ENCODE measurements at places on chromosomes 2 and 18. TPM values are rescaled to one million over a fixed set of nuclear protein-coding genes. Genes with fewer than 3 reads are reported as not detected.
A peak's percentile ranks its signal among the peaks of the same experiment; 100 is the strongest.

- no peak for DNase-seq
Measured at GRCh38 chr2:162075689-162076132, 1.7 kb upstream of the DPP4 start.

DNA sequence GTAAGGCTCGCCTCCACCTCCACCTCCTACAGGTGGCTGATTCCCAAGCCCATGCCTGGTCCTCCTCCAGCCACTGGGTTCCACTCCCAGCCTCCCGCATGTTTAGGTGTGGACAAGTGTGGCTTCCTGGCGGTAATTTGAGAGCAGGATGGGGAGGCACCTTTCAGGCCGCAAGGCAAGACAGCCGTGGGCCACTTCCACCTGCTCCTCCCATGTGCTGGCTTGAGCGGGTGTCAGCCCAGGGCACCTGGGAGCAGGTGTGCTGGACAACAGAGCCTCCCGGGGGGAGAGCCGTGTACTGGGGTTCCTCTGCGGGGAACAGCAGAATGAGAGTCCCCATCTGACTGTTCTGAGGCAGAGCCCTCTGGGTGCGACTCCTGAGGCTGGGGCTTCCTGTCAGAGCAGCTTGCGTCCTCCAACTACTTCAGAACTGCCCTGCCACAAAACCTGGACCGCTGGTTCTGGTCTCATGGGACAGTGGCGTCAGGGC lies 83.9 kb downstream of the TPO start:
- no peak for DNase-seq

DNA sequence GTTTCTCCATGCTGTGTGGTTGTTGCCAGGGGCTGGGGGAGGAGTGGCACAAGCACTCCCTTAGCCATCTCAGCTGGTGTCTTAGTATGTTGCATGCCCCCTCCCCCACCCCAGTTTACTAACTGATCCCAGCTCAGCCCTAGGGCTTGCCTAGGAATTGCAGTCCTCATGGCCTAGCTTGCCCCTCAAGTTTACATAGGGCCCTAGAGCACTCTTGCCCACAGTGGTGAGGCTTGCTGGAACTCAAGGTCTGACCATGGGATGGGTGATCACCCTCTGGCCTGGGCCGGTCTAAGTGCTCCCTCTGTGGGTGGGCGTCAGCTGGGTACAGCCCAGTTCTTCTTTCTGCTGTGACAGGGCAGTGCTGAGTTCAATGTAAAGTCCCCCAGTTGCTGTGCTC lies 156.1 kb upstream of the PIEZO2 start:
- no peak for DNase-seq

DNA sequence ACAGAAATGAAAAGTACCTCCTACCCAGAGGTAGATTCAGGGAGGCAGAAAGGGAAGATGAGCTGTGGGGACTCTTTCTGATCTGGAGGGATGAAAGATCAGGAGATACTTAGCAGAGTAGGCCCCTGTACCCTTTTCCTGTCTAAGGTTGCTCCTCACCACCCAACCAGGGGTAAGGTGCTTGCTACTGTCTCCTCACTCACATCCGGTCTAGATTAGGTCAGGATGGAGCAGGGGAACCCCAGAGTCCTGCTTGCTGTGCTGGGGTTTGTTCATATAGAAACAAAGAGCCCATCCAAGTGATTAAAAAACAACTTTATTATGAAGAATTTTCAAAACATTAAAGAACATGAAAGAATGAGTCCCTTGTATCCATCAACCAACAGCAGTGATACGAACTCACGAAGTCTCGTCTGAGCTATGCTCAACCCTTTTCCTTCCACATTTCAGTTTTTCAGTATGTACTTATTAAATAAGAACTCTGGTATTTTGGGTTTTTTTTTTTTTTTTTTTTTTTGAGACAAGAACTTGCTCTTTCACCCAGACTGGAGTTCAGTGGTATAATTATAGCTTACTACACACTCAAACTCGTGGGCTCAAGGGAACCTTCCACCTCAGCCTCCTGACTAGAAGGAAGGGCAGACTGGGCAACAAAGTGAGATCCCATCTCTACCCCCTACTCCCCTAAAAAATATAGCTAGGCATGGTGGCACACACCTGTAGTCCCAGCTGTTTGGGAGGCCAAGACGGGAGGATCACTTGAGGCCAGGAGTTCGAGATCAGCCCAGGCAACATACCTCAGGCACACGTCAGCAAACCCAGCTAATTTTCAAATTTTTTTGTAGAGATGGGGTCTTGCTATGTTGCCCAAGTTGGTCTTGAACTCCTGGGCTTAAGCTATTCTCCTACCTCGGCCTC lies 28.5 kb upstream of the MCFD2 start:
- no peak for DNase-seq

GRCh38 chr2:56130463-56131070 lies 53.2 kb upstream of the CCDC85A start:
- DNase-seq: peak; percentile 68

Gene CYTIP
- 0.26 TPM for total RNA-seq

GRCh38 chr18:1213126-1213525 lies 308.5 kb downstream of the ADCYAP1 start:
- DNase-seq: no peak

DNA sequence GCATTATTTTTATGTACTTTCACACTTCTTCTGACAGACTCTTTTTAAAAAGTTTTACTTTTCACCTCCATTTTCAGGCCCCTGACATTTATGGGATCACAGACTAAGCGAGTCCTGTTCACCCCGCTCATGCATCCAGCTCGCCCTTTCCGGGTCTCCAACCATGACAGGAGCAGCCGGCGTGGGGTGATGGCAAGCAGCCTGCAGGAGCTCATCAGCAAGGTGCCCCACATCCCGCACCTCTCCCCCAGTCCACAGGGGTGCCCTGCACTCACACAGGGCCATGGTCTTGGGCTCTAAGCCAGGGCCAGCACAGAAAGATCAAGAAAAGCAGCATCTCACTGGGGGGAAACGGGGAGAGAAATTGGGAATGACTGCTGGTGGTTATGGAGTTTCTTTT lies 8.6 kb downstream of the CIDEA start:
- no peak for DNase-seq

DNA sequence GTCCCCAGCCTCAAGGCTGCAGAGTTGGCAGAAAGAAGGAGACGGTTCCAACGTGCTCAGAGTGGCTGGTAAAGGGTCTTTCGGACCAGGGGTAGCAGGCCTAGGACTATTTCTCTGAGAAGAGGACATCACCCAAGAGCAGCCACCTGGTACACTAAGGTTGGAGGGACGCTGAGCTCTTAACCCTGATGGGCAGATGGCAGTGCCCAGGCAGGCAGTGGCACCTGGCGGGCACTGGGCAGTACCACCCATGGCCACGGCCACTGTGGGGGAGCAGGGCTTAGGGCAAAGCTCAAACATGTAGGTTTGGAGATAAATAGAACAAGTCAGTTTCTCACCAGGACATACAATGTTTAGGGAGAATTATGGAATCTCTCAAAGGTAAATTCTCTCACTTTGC lies 53.5 kb downstream of the MBP start:
- no peak for DNase-seq

DNA sequence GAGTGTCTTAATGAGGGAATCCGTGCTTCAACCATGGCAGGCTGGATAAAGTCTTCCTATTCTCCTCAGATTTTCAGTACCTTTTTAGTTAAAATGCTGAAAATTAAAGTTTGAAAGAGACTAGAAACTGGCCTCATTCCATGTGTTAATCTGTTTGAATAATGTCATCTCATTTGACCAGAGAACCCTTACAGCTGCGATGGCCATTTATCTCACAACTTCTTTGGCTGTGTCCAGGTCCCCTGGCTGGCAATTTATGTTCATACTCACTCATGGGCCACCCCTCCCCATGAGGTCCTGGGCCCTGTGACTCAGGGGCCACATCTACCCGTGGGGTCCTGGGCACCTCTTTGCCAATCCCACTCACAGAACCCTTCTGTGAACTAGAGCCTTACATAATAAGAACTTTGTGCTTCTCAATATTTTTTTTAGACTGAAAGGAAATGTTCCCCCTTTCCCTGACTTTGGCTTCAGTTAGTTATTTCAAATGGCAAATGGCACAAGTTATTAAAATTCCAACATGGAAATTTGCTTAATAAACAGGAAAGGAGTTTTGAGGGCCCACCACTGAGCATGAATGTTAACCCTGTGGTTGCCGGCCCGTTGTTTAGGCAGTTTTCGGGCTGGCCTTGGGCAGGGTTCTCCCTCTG lies 134.6 kb downstream of the UXS1 start:
- no peak for DNase-seq

Gene CHRNG
- not detected for total RNA-seq

All from PC-3 (cell line).